NCI-H2029 (cell line): ENCODE measurements at places on chromosomes 6 and 20.

DNA sequence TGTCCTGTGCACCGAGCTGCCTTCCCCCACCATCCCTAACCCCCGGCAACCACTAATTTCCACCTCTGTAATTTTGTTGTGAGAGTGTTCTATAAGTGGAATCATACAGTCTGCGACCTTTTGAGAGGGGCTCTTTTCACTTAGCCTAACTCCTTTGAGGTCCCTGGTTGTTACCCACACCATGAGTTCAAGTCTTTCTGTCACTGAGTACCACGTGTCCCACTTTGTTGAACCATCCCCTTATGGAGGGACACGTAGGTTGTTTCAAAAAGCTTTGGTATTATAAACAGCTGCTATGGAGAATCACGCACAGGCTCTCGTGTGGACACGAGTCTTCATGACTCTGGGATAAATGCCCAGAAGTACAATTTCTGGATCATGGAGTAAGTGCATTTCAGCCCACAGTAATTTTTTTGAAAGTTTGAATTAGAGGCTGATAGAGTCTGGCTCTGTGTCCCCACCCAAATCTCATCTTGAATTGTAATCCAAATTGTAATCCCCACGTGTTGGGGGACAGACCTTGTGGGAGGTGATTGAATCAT, 9.5 kb downstream of the FAM209B start:
- DNase-seq: no peak

GRCh38 chr6:37920667-37921066, 101.1 kb downstream of the ZFAND3 start:
- DNase-seq: no peak

DNA sequence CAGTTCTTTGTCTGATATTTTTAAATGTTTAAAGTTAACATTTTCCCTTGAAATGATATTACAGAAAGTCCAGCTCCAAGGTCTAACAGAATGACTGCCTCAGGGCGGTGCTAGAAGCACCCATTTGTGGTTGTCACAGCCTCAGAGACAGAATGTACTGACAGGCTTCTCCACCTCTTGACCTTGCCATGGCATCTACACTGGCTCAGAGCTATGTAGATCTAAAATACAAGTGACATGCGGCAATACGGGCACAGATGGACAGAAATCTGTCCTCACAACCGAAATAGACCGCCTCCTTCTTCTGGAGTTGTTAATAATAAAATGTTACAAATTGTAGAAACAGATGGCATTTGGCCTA, 167.2 kb upstream of the THEMIS start:
- DNase-seq: no peak

DNA sequence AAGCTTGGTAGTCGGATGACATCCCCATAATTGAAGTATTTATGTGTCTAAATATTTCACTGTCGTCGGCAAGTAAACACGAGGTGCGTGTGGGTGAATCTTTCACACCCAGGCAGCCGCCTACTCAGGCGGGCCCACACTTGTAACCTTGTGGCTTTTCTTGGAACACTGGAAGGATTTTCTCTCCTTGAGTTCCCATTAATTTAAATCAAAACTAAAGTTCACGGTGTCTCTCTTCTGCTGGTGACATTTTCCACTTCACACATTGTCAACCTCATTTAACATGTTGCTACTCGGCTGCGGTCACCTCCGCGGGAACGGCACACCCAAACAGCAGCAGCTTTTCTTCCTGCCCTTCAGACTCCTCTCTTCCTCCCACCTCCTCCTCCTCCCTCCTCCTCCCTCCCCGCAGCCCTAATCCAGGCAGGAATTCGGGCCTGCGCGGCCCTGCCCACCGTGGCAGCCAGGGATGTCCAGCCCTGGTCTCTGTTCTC, 336.6 kb downstream of the QKI start:
- no peak for DNase-seq

- DNase-seq: no peak
Measured at GRCh38 chr20:53935344-53936084, 134.9 kb downstream of the BCAS1 start.

GRCh38 chr20:23875606-23876237, 3.8 kb downstream of the CST5 start:
- no peak for DNase-seq

GRCh38 chr6:168299541-168300511, 19.8 kb downstream of the DACT2 start:
- DNase-seq: peak; percentile 37

GRCh38 chr6:4929097-4929718, 74.6 kb downstream of the RPP40 start:
- no peak for DNase-seq

DNA sequence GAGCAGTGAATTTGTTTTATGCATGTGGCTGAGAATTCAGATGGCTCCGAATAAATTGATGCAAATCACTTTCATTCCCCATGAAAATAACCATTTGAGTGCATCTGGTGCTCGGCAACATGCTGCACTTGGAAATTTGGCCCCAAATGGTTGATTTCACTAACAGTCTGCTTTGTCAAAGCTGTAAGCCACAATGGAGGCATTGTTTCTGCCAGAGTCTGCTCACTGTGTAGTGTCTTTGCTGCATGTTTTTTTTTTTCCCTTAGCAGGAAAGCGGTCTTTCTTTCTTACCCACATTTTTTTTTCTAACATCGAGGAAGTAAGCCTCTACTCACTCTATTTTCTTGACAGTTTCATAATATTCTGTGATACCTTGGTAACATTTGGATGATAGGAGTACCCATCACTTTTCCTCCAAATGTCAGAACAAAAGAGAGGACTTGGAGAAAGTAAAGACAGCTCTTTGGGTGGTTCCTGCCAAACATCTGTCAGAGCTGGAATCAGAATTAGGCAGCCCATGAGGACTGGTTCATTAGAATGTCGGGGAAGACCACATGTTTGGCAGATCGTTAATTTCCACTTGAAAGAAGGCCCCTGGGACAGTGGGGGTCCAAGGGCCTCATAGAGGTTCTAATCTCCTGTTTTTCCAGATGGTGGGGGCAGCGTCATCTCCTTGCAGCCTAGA, 149.5 kb downstream of the DOK5 start:
- no peak for DNase-seq

GRCh38 chr20:10625641-10626040, 48.2 kb downstream of the JAG1 start:
- DNase-seq: no peak

GRCh38 chr6:75611702-75612375, 10.2 kb downstream of the SENP6 start:
- no peak for DNase-seq

DNA sequence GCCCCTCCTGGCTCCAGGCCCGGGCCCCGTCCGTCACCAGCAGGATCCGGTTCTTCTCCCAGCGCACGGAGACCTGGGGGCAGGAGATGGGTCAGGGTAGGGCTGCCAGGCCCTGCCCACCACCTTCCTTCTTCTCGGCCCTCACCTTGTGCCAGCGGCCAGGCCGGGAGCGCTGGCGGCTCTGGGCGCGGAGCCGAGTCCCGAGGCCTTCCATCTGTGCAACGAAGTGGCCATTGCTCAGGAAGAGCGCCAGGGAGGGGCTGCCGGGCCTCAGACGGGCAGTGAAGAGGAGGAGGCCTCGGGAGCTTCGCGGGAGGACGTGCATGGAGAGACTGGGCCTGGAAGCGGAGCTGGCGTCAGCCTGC, 7.9 kb downstream of the ADRM1 start:
- no peak for DNase-seq

DNA sequence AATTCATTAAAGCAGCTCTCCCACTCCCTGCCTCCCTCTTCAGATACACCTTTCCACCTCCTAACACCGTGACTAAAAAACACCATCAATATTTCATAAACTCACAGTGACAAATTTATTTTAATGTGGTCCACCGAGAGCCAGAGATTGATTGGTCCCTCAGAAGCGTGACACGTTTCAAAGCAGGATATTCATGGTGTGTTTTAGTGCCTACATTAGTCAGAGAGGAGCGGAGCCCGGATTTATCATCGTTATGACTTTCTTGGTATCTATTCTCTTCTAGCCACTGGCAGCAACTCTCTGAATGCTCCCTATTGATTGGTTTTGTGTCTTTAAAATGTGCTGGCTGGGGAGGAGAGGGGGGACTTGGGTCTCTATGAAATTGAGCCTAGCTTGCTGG, 265.3 kb downstream of the DHX35 start:
- DNase-seq: no peak

DNA sequence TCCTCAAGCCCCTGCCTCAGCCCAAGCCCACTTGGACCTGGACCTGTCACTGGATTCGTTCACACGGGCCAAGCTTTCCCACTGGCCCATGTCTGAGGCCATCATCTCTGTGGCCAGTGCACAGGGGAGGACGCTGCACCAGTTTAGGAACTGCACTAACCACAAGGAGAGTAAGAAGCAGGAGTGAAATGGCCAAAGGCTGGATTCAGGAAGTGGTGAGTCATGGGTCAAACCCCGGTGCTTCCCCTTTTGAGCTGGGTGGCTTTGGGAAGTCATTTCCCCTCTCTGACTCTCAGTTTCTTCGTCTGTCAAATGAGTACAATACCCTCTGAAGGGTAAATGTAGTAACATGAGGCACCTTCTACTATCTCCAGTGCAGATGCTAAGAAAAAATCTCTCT, 87.9 kb downstream of the CD40 start:
- DNase-seq: no peak

DNA sequence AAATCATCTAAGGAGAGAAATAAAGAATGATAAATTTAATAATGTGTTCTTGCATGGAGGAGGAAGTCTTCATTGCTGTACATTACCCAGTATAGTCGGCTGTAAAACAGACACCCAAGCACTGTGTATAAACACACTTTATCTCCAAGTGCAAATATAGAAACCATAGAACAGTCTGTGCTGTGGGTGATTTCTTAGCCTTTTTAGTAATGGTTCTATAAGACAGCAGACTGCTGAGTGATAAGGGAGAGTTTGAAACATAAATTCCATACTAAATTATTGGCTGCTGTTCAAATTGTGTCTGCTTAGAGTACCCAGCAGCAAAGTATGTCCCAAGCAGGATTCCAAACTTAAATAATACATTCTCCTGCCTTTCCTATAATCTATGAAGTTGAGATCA, 4.6 kb downstream of the FILIP1 start:
- DNase-seq: no peak

DNA sequence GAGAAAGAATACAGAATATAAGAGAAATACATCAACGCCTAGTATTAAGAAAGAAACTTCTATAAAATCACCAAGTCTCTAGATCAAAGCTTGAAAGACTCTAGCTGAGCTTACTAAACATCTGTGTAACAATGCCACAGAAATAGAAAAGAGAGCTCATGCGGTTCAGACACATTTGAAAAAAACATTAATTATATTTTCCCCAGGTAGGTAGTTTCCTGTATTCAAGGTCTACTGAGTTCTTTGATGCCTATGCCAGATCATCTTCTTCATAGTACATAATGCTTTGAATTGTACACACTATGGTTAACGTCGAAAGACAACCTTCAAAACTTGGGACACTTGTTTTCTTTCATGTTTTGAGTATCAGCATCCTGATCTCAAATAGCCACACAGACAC, 11.3 kb downstream of the MOXD1 start:
- DNase-seq: no peak

DNA sequence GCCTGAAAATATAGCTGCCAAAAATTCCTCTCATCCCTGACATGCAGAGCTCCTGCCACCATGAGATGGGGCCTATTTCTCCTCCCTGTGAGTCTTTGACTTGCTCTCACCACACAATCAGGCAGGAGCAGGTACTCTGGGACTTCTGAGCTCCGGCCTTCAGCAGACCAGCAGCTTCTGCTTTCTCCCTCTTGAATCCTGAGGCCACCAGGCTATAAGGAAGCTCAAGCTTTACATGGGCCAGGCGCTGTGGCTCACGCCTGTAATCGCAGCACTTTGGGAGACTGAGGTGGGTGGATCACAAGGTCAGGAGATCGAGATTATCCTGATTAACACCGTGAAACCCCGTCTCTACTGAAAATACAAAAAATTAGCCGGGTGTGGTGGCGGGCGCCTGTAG, 238.7 kb upstream of the RREB1 start:
- no peak for DNase-seq

DNA sequence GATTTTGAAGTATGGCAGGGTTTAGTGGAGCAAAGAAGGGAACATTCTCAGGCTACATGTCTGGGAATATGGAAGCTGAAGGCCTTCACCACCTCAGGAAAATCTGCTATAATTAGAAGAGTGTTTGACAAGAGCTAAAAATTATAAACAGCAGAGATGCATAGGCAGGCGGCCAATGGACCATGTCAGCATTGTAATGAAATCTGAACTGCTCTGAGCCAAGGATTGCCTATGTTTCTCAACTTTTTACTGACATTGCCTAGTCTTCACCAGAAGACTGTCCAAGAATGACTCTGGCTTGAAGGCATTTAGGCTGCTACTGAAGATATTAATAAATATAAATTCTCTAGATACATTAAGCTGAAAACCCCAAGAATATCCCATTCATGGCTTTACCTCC, 84.1 kb downstream of the C6orf52 start:
- DNase-seq: no peak

DNA sequence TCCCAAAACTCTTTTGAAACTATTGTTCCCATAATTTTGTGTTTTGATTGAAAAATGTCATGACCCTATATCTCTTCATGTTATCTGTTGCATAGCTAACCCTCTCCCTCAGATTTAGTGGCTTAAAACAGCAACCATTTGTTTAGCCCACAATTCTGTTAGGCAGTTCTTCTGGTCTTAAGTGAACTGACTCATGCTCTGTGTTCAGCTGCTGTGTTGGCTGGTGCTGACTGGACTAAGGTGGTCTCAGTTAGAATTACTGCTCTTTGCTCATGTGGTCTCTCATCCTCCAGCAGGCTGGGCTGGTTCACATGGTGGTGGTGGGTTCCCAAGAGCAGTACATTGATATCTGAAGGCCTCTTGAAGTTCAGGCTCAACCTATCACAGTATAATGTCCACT, 80.8 kb downstream of the KHDC1L start:
- DNase-seq: no peak

DNA sequence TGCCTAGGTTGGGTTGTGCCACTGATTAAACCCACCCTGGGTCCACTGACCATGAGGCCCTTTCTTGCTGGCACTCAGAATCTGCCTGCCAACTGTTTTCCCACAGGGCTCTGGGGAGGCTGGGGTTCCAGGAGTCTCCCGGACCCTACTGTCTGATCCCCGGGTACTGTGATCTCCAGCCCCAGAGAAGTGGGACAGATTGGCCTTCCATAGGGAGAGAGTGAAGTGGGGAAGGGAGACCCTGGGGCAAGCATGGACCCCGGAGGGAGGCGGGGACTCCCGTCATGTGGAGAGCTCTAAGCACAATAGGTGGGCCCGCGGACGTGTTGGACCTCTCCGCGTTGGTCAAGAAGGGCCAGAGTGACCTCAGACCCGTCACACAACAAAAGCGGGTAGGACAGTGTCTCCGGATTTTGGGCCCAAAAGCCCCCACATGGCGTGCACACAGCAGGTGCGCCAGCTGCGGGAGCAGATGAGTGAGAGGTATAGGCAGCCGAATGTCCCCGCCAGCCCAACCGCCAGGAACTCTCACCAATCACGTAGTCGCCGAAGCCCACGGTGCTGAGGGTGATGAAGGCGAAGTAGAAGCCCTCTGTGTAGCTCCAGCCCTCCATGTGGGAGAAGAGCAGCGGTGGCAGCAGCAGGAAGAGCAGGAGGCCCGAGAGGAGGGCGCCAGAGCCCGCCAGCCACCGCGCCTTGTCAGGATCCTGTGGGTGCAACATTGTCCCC, 10.6 kb downstream of the KCNK17 start:
- DNase-seq: no peak
